Uterus (tissue), 4 donors: ENCODE measurements at places on chromosomes 3 and 15.
A peak's percentile ranks its signal among the peaks of the same experiment; 100 is the strongest.

DNA sequence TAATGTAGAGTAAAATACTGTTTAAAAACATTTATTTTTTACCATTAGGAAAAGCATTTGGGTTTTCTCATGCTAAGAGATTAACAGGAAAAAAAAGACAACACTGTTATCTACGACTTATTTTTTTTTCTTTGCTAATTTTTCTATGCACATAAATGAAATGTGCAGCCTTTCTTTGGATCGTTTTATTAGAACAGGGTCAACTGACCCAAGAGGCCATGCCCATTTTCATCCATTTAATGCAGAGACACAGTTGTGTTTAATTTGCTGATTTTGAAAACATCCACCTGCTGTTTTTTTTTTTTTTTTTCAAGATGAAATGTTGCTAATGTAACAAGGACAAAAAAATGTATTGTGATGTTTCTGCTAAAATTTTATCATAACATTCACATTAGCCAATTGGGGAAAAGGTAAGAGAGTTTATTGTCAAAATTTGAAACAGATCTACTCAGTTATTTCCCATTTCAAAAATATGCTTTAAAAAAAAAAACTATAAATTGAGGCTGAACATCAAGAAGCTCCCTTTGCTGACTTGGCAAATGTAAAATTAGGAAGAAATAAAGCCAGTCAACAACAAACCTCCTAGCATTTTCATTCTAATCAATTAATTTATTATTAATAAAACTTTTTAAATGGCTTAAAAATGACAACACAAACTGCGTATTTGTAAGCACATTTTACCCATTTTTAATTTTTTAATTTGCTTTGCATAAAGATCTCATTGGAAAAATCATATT lies 485.2 kb downstream of the ROBO2 start:
- no peak for DNase-seq

DNA sequence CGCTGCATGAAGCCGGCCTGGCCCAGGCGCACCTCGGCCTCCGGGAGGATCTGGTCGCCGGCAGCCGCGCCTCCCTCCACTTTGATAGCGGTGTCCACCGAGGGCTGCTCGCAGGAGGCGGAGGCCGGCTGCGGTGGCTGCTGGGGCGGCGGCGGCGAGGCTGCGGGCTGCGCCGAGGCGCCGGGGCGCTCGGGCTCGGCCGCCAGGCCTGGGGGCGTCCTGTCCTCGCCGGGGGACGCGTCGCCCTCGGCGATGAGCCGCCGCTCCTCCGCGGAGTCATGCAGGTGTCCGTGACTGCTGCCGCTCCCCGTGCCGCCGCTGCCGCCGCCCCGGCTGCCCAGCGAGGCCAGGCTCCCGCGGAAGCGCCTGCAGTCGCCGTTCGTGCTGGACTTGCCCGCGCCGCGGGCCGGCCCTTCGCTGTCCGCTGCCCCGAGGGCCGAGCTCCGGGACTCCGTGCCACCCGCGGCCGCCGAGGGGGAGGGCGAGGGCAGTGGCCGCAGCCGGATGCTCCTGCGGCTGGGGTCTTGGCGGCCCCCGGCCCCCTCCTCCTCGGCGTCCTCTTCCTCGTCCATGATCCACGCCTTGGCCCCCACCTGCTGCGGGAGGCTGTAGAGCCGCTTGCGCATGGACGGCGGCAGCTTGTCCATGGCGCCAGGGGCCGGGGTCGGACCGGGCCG lies 996 bp downstream of the HCN4 start:
- no peak for DNase-seq

GRCh38 chr3:35594739-35595138 lies 44.6 kb upstream of the ARPP21 start:
- no peak for DNase-seq

- DNase-seq: no peak
Measured at GRCh38 chr3:23668430-23668904, 137.3 kb upstream of the UBE2E1 start.

- DNase-seq: no peak
Measured at GRCh38 chr3:128500556-128500955, 7.6 kb upstream of the GATA2 start.

GRCh38 chr3:99145031-99145430 lies 243.5 kb upstream of the DCBLD2 start:
- no peak for DNase-seq

GRCh38 chr3:5013021-5013906 lies 34.0 kb downstream of the BHLHE40 start:
- no peak for DNase-seq

GRCh38 chr15:101440846-101441590 lies 48.5 kb downstream of the PCSK6 start:
- DNase-seq: no peak

DNA sequence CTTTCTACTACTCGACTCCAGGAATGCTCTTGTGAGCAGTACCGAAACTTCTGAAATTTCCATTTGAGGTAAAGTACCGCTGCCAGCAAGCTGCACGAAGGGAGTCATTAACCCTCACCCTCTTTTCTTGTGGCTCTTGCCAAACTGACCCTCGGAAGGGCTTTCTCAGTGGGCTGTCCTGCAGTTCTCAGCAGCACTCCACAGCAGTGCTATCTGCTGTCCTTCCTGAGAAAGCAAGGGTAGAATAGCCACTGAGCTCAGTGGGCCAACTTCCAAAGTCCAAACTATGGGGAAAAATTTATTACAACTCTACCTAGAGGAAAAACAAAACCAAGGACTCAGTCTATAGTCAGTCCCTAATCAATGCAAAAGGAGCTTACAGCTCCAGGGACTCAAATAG lies 38.5 kb upstream of the COL8A1 start:
- DNase-seq: no peak

GRCh38 chr15:89143503-89144162 lies 55.4 kb downstream of the ABHD2 start:
- DNase-seq: no peak

- no peak for DNase-seq
Measured at GRCh38 chr3:15321349-15321748, 11.0 kb downstream of the SH3BP5 start.

- no peak for DNase-seq
Measured at GRCh38 chr15:59394166-59394661, 21.5 kb upstream of the MYO1E start.

DNA sequence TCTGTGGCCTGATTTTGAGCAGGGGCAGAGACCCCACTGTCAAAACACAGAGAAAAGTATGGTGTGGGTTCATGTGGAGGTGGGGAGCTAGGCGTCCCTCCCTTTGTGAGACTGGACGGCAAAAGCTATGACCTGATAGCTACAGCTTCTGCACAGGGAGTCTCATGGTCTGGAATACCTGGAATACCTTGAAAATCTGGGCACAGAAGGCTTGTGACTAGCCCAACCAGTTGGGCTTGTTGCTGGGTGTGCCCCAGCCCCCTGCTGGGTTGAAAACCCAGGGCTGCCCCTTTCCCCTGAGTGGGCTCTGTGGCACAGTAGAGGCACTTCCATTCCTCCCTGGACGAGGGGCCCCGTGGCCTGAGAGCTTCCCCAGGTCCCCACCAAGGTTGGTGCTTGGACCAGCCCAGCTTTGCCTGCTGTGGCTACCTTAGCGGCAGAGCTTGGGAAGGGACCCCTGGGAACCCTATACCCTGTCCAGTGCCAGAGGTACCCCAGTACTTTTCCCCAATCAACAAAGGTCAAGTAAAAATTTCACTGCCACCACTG lies 37.3 kb downstream of the SLC2A2 start:
- DNase-seq: no peak

DNA sequence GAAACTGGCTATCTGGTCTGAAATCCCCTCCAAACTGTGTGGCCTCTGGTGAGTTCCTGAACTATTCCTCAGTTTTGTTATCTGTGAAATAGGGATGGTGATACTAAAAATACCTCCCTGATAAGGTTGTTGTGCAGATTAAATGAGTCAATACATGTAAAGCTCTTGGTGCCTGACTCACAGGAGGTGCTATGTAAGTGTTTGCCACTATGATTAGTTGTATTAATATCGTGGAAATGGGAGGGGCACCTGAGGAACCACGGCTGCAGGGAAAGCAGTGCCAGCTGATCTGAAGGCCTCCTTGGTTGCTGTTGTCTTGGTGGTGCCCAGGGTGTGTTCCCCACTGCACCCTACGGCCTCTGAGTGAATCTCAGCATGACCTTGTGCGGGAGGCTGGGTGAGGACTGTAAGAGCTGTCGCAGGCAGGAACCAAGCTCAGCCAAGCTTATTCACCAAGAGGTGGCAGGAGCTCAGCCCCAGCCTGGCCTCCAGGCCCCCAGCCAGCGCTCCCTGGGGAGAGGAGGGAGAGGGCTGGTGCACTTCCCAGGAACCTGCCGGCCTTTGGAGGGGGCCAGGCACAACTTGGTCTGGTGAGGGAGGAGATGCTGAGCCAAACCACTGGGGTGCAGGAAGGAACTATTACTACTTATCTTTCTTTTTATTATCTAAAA lies 44.8 kb upstream of the CCDC174 start:
- no peak for DNase-seq

- DNase-seq: peak; percentile 63
Measured at GRCh38 chr3:42780892-42781700, 8.0 kb upstream of the CCDC13 start.

DNA sequence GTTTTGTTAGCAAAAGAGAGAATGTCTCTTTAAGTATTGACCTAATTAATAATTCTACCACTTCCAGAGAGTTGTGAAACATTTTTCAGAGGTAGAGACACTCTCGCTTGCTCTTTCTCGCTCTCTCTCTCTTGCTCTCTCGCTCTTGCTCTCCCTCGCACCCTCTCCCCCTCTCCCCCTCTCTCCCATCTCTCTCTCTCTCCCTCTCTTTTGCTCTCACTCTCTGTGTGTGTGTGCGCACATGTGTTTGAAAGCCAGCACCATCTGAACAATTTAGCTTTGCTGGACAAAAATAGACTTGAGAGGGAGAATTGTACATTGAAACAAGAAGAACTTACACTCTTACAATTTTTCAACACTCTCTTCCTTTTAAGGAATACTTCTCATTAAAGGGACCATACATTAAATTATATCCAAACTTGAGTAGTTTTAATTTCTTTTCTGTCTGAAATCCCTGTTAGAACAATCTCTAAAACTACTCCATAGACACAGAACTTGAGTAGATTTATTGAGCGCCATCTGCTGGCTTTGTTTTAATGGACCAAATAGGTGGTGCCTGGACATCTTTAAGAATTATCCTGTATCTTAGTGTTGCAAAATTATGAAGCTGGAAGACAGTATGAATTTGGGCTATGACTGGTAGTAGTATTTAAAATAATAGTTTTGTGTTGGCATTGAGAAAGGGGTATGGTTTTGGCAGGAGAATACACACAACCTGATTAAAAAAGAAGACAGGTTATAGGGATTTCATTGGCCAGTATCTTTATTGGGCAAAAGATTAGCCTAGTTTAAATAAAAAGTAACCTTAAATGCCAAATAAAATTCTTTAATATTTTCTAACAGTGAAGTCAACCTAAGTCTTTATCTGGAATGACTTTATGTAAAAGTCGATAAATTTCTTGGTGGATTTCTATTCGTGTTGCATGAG lies 124.6 kb downstream of the AKAP13 start:
- no peak for DNase-seq

GRCh38 chr3:16130066-16130465 lies 44.4 kb upstream of the GALNT15 start:
- DNase-seq: no peak

GRCh38 chr15:80584973-80585525 lies 110.1 kb upstream of the ABHD17C start:
- DNase-seq: no peak

- no peak for DNase-seq
Measured at GRCh38 chr3:4421121-4421520, 45.9 kb downstream of the SUMF1 start.

DNA sequence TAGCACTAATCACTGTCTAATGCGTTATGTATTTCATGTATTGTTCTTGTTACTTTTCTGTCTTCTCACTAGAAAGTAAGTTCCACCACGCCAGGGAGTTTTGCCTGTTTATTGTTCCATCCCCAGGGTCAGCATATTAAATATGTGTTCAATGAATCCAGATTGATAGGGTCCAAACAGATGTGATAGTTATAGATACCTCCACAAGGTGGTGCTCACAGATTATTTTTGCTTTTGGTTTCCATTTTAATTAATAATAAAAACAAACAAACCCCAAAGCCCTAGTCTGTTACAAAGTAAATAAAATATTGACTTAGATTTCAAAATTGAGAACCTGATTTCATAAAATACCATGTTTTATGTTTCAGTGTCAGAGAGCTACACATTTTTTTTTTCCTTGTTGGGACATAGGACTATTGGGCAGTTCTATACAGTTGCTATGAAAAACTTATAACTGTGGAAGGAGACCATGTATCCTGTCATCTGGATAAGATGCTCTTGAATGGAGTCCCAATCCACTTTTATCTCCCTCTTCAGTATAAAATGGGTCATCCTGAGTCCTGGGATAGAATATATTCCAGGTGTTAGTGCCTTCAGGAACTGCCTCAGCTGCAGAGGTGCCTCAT lies 12.4 kb downstream of the OTOL1 start:
- DNase-seq: no peak

DNA sequence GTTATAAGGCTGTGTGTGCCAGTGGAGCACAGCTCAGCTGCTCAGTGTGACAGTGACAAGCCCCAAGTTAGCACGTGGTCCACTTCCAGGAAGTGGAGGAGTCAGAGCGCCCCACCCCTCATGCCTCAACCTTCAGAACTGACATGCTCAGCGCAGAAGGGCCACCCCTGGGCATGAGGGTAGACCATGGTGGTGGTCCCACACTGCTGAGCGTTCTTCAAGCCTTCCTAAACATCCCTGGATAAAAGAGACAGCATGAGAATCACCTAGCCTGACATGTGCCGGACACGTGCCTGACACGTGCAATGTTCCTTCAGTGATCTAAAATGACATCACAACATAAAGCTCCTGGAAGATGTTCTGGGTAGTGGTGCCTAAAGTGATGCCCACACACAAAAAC lies 16.8 kb downstream of the ATP10A start:
- DNase-seq: no peak

- no peak for DNase-seq
Measured at GRCh38 chr3:141399200-141399599, 30.9 kb downstream of the ZBTB38 start.

GRCh38 chr15:70235347-70235746 lies 137.6 kb upstream of the TLE3 start:
- no peak for DNase-seq

GRCh38 chr3:151051533-151051932 lies 33.9 kb upstream of the MED12L start:
- DNase-seq: no peak

DNA sequence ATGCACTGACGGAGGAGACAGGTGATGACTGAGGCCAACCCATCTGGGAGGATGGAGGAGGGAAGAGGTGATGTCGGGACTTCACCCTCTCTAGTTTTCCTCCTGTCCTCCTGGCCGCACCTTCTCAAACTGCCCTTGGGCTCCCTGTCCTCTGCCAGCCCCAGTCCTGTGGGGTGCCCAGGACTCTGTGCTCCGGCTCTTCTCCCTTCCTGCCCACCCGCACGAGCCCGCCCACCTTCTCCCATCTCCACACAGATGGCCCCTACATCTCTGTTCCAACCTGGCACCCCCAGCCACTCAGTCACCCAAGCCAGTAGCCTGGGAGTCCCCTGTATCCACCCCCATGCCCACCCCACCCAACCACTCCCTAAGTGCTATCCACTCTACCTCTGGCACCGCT lies 206.7 kb upstream of the LINGO1 start:
- DNase-seq: no peak

GRCh38 chr3:54530091-54530490 lies 397.8 kb downstream of the LRTM1 start:
- DNase-seq: no peak
